ENCODE measurements at places on chromosomes 4 and X. TPM values are rescaled to one million over a fixed set of nuclear protein-coding genes. Genes with fewer than 3 reads are reported as not detected.

- no peak for DNase-seq
These were observed 2.3 kb downstream of the IRF2 start for GRCh38 chr4:184471881-184472613.

- no peak for DNase-seq
These were observed 37.4 kb downstream of the MGARP start for GRCh38 chr4:139242511-139243051.

DNA sequence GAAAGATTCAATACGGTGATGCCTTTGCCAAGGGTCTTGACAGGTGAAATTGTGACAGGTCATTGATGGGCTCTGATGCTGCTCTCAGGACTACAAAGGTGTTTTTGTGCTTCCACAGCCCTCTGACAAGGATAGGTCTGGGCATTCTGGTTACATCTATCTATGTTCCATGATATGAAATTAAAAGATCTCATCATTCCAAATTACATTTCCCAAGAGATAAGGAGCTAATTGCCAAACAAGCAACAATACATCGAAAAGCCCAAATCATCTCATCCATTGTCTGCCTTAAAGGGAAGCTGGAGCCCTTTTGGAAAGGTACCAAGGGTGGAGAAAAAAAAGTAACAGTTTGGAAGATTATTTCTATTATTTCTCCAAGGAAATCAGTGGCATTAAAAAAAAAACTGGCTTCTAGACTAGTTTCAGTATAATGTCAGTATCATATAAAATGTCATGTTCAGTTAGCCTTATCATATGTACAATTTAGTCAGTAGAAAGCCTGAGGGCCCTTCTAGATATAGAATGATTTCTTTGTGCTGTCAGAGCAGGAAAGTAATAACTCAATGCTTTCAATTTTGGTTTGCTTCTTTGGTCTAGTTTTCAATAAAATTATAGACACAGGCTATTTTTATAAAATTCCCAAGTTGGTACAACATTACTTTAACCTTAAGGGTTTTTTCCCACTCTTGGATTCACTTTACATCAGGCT, 224.5 kb upstream of the GPRIN3 start:
- no peak for DNase-seq

DNA sequence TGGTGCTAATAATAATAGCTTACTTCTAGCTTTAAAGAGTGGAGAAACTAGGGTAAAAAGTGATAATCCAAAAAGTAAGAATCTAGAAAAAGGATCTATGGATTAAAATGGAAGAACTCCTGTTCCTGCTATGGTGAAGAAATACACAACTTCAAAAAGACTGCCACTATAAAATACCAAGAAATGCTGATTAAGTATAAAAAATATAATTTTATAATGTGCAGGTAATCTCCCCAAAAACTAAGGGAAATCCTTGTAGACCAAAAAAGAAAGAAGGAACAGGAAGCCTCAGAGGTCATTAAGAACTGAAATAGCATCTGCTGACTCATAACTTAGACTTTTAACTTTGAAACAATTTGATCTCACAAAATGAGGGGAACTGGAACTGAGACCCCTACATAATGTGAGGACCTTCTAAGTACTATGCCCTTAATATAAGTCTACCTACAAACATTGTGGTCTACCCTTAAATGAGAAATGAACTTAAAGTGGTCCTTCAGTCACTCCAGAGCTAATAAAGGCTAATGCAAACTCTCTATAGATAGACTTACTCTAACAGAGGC, 50.6 kb upstream of the SRPX start:
- DNase-seq = no peak

DNA sequence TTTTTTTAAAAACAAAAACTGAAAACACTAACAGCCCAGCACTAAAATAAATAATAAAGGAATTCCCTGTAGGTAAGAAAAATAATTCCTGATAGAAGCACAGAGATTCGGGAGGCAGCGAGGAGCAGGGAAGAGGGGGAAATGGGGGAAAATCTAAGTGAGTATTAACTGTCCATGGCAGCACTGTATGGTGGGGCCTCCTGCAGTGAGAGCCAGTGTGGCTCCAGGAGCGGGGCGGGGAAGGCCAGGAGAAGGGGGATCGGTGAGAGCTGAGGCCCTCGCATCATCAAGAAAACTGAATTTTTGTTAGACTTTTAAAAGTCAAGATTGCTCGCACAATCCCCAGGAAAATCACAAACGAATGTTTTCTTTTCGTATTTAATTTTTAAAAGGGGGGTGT, 14.1 kb downstream of the RNF212 start:
- no peak for DNase-seq

GRCh38 chr4:30956916-30957315, 236.7 kb downstream of the PCDH7 start:
- DNase-seq = no peak

GRCh38 chrX:70592091-70592490, 147.5 kb downstream of the DLG3 start:
- DNase-seq = no peak

- no peak for DNase-seq
These were observed 8.2 kb downstream of the FGFBP1 start for GRCh38 chr4:15930314-15930713.

DNA sequence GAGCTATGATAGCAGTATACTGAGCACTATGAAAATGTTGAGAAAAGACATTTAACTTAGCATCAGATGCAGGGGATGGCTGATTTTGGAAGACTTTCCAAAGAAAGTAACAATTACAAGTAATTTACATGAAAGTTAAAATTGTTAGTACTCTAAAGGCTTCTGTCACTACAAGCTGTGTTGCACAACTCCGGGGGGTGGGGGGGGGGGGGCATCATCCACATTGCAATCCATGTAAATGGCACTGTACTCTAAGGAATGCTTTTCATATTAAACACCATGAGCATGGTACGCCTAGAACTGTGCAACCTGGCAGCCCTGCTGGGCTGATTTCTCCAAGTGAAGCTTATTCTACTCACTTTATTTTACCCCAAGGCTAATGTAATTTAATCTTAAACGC, 363.4 kb downstream of the TMA16 start:
- no peak for DNase-seq

DNA sequence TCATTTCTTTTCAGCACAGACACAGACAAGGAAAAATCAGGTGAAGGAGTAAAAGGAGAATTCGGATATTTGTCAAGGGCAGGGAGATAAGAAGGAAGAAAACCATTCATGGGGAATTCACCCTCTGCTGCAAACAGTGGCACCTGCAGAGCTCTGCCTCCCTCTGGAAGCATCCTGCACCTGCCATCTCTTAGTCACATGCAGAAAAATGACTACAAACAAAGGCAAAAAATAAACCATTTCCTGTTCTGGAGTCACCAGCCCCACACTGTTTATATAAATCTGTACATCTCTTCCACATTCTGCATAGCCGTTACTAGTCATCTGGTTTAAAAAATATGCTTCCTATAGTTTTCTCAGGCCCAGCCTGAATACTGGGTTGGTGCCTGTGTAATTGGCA, 205.3 kb downstream of the ARAP2 start:
- DNase-seq = no peak

GRCh38 chrX:1389181-1389992, 2.5 kb downstream of the SLC25A6 start:
- DNase-seq = peak; percentile 5

DNA sequence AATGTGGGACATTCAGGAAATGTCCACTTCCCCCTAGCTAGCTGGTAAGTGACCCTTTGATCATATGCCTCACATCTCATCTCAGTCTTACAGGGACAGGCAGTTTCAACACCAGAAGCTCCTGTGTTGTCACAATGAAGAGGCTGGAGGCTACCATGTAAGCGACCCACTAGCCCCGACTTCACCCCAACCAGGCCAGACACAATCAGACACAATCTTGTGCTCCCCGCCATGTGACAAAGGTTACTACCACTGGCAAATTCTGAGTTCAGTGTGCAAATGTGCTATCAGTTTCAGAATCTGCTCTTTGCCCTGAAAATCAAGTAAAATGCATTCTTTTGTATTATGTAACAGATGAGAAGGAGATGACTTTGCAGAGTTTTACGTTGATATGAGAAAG, 56.9 kb upstream of the STS start:
- no peak for DNase-seq

DNA sequence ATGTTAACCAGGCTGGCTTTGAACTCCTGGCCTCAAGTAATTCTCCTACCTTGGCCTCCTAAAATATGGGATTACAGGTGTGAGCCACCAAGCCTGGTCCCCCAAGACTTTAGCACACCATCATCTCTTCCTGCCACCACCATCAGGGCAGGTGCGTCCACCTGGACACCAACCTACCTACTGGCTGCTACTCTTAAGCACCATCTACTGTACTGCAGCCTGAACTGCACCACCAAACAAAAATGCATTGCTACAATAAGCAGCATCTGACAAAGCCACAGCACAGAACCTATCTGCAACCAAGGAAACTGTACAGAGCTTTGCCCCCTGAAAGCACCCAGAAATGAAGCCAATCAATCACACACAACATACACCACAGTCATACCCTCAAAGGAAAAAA, 139.7 kb downstream of the EFHC2 start:
- DNase-seq = no peak

- DNase-seq = no peak
These were observed 13.5 kb downstream of the PRKX start for GRCh38 chrX:3699821-3700381.

DNA sequence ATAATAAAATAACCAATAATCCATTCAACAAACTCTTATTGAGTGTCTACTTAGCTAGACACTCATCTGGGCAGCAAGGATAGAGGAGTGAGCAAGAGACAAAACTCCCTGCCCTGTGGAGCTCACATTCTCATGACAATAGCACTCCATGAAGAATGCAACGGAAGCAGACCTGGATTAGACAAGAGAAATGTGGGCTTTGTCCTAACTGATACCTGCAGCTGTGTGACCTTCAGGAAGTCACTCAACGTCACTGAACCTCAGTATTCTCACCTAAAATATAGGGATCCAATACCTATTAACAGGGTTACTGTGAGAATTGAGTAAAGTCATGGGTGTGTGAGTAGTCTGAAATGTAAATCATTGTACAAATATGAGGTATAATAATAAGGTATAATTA, 61.2 kb downstream of the NDNF start:
- no peak for DNase-seq

DNA sequence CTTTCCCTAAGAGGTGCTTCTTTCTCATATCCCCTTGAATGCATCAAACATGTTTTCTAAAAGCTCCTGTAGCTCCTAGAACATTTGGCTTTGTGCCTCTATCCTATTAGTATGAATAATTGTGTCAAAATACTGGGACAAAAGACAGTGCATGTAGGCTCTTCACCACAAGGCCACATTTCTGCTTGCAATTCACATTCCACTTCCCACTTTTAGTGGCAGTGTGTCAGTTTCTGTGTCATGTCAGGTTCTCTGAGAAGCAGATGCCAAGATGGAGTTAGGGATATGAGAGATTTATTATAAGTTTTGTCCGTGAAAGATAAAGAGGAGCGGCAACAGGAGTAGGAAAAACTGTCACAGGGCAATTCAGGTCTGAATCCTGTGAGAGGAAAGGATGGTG, 61.3 kb upstream of the GPRIN3 start:
- no peak for DNase-seq

GRCh38 chr4:174713821-174714220, 115.2 kb downstream of the GLRA3 start:
- DNase-seq = no peak

DNA sequence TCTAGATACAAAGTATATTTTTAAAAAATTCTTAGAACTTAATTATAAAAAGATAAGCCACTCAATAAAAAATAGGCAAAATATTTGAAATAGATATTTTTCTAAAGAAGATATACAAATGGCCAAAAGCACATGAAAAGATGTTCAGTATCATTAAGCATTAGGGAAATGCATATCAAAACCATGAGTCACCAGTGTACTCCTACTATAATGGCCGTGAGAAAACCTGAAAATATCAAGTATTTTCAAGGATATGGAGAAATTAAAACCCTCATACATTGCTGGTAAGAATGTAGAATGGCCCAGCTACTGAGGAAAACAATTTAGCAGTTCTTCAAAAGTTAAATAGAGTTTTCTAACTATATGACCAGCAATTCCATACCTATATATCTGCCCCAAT, 337.9 kb downstream of the CAMK2D start:
- no peak for DNase-seq

- DNase-seq = no peak
These were observed 19.1 kb upstream of the ZXDA start for GRCh38 chrX:57929373-57929772.

DNA sequence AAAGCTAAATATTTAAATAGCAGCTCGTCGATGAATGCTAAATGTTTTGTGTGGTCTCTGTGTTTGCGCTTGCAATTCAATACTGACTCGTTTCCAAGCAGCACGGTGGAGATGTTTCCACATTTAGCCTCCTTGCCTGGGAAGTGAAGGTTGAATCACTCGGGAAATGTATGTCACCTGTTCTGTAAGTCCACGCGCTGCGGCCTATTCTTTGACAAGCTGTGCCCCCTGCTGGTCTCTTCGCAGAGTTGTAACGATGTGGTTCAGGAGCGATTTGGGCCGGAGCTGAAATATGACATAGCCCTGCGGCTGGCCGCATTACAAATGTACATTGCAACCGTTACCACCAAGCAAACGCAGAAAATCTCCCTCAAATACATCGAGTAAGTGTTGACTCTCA, 89.6 kb upstream of the PRPS2 start:
- DNase-seq = no peak

GRCh38 chrX:133399411-133399810, 15.9 kb downstream of the GPC4 start:
- DNase-seq = no peak

- DNase-seq = no peak
These were observed 194.1 kb downstream of the SH2D1A start for GRCh38 chrX:124540474-124540873.

DNA sequence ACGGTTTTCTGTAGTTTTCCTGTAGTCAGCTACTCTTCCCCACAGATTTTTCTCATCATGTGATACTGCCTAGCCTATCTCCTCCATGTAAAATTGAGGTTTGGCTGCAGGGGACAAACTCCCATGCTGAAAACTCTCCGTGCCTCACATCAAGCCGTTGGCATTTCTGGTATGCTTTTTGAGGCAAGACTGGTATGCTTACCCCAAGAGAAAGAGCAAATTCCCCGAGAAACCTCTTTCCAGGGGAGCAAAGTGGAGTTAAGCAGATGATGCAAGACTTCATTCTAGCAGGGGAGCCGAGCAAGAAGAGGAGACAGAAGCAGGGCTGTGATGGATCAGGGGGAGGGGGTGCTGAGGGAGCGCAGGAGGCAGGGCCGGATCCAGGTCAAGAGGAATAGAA, 4.8 kb downstream of the SOWAHD start:
- DNase-seq = no peak

GRCh38 chr4:47642985-47643760, 158.1 kb downstream of the ATP10D start:
- no peak for DNase-seq

GRCh38 chr4:19722404-19722803, 529.3 kb upstream of the SLIT2 start:
- no peak for DNase-seq

The TMEM47 gene
- total RNA-seq = 80.2 TPM

The TAF7L gene
- total RNA-seq = 1.2 TPM

The MND1 gene
- 6.5 TPM for total RNA-seq

The TBC1D8B gene
- 9.3 TPM for total RNA-seq

The ATOH1 gene
- total RNA-seq = not detected

The F8A2 gene
- not detected for total RNA-seq

The TREX2 gene
- 2.9 TPM for total RNA-seq

The LGI2 gene
- 2.3 TPM for total RNA-seq

The NUDT11 gene
- total RNA-seq = 10.9 TPM

The TGIF2LX gene
- total RNA-seq = not detected

The TBC1D9 gene
- total RNA-seq = 48.8 TPM

The UGT8 gene
- total RNA-seq = not detected

The VCX2 gene
- total RNA-seq = not detected

Measured in uterus (tissue), 4 donors.